ENCODE measurements at places on chromosomes 3 and 15. TPM values are rescaled to one million over a fixed set of nuclear protein-coding genes. Genes with fewer than 3 reads are reported as not detected.
A peak's percentile ranks its signal among the peaks of the same experiment; 100 is the strongest.

DNA sequence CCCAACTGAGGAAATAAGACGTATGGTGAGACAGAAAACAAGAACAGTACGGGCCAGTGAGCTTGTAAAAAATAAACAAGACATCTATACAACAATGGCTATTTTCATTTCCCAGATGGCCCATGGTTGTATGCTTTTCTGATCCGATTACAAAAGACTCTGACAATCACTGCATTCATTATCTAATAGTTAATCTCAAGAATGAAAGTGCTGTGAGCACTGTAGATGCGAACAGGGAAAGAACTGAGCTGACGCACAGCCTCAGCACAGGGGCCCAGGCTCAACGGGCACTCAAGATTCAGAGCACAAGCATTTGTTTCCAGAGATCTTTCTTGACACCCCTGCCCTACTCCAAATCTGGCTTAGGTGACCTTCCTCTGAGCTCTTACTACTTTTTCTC is 6.9 kb downstream of the MTMR10 start:
- no peak for DNase-seq

GRCh38 chr3:143974271-143975238 is 2.9 kb downstream of the DIPK2A start:
- DNase-seq, result no peak

- no peak for DNase-seq
These were observed 1070.5 kb downstream of the SI start for GRCh38 chr3:164007765-164008164.

DNA sequence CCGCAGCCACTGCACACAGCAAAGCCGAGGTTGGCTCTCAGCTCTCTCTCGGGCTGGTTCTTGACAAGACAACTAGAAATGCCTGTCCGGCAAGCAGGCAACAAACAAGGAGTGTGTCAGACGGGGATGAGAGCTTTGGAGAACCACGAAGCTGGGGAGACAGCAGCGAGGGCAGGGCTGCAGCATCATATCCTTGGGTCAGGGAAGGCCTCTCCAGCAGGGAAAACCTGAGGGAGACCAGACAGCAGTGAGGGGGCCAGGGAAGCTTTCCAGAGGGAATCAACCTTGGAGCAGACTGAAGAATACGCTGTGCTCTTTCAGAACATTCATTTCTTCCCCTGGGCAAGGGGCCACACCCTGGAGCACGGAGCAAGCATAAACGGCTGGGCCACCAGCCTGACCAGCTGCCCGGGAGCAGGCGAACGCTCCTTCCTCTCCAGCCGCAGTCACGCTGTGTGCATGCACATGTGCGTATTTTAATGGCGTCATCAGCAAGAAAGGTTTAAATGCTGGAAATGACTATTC is 58.7 kb downstream of the CHSY1 start:
- DNase-seq, result no peak

GRCh38 chr3:125112981-125113380 is 57.2 kb upstream of the HEG1 start:
- no peak for DNase-seq

DNA sequence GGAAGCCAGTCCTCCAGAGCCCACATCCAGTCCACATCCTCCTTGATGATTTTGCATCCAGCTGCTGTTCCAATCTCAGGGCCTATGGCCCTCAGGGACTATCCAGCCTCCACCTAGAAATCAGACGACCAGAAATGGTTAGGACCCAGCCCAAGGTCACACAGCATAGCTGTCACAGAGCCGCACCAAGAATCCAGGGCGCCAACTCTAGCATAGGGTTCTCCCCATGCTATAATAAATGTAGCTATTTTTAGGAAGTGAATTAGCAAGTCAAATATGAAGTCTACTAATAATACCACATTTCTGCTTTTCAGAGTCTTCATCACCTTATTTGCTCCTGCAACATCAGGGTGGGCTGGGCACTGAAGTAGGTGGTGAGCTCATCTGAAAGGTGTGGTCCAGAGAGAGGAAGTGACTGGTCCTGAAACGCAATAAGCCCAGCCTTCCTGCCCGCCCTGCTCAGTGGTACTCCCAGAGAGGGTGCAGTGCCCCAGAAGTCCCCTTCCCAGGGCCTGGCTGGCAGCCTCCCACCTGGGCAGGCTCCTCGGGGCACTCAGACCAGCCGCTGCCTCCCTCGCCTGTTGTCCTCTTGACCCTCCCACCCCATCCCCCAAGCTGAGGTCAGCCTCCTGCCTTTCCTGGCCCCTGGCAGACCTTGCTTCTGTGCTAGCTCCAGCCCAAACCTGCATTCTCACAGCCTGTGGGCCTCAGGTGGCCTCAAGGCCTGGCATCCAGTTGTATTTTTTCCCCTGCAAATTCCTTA is 17.6 kb upstream of the CYP11A1 start:
- DNase-seq, result peak; percentile 45

DNA sequence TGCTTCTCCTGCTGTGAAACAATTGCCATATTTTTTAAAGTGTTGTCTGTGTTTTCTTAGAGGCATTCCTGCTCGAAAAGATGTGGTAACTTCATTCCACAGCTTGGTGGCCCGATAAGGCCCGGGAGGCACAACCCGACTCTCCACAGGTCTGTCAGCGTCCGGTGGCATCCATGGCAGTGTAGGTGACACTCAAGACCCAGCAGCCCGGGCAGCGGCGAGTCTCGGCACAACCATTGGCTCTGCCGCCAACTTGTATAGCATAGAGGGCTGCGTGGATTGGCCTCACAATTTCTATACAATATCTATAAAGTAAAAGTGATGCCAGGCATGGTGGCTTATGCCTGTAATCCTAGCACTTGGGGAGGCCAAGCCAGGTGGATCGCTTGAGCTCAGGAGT is 262.3 kb upstream of the CHRNA7 start:
- no peak for DNase-seq

GRCh38 chr3:137174514-137174913 is 216.7 kb downstream of the IL20RB start:
- DNase-seq, result no peak

DNA sequence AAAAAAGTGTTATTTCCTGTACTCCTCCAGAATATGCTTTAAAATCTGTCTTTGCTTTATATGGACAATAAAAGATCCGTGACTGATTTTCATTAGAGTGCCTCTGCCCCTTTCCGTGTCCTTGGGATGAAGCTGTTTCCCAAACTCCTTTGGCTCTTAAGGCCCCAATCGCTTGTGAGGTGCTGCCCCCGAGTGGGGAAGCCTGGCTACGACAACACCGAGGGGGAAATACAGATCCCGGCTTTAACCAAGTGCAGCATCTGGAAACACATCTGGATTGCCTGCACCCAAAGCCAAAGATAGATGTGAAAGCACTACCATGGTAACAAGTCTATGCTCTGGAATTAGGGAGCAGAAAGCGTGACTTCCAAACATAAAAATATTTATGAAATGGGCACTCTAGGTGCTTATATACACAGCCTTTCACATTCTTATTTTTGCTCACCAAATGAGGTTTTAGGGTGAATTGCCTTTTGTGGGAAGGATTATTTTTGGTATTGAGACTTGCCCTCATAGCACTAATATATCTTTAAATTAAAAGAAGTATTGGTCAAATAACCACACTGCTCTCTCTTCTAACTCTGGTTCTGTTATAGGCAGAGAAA is 40.6 kb upstream of the ADCY5 start:
- DNase-seq, result no peak

- no peak for DNase-seq
These were observed 60.1 kb downstream of the SGO1 start for GRCh38 chr3:20125897-20126296.

DNA sequence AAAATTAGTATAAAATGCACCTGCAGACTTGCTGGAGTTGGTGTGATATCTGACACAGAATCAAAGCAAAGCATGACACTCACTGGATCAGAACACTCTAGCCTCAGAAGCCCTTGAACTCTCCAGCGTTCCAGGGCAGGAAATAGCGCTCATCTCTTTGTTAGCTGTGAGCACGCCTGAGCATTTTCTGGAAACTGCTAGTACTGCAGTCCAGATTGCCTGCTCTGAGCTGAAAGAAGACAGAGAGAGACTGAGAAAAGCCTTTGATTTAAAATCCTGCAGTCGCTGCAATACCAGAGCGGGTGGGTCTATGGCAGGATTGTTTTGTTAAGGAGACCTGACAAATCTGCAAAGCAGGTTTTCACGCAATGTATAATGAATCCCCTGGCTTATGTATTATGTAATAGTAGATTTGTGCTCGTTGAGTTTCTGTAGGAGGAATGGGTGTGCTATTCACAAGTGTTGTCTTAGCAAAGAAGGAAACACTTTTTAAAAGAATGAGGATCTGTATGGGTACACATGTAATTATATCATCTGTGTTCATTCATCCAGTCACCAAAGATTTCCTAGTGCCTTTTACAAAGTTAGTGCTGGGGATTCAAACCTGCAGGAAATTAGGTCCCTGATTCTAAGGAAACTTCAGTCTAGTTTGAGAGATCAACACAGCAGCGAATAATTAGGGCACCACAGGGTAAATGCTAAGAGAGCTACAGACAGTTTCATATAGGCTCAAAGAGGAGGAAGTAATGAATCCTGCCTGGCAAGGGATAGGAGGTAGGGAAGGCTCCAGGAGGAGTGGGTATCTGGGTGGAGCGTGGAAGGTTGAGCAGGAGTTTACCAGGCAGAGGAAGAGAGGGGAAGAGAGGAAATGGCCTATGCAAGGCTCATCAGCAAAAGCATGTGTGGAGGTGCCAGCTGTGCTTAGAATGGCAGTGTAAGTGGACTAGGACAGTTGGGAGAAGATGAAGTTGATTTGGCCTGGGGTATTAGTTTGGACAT is 26.1 kb upstream of the MGLL start:
- DNase-seq, result no peak

DNA sequence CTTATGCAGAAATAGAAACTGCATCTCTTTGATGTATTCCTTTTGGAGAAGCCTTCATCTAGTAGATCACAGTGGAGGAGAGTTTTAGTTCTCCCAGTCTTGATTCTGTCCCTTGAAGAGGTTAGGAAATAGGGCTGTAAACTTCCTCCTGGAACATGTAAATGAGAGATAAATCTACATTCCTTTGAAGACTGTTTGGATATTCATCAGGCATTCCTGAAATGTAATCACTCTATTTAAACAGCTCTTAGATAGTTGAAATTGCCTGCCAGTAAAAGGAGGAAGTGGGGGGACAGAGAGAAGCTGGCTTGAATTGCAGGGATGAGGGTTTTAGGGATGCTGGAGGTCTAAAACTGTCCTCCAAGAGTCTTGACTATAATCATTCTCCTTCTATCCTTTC is 254.3 kb upstream of the LRRC3B start:
- DNase-seq, result no peak

GRCh38 chr15:70672081-70672480 is 91.3 kb downstream of the UACA start:
- no peak for DNase-seq

The CDHR4 gene
- 0.25 TPM for total RNA-seq

The RARRES1 gene
- total RNA-seq, result not detected

The HEXA gene
- total RNA-seq, result 57.3 TPM

The CACNA2D3 gene
- total RNA-seq, result not detected

The ACTC1 gene
- not detected for total RNA-seq

The CLSTN2 gene
- not detected for total RNA-seq

The ROPN1 gene
- total RNA-seq, result not detected

The MUC20 gene
- 3.6 TPM for total RNA-seq

The GOLGA6D gene
- total RNA-seq, result not detected
